8988T (cell line): ENCODE measurements at places on chromosomes 6 and 20.
A peak's percentile ranks its signal among the peaks of the same experiment; 100 is the strongest.

GRCh38 chr6:169388395-169389166 lies 134.9 kb upstream of the THBS2 start:
- no peak for DNase-seq

- no peak for DNase-seq
Observed at GRCh38 chr6:90547079-90547478, 39.8 kb downstream of the MAP3K7 start.

DNA sequence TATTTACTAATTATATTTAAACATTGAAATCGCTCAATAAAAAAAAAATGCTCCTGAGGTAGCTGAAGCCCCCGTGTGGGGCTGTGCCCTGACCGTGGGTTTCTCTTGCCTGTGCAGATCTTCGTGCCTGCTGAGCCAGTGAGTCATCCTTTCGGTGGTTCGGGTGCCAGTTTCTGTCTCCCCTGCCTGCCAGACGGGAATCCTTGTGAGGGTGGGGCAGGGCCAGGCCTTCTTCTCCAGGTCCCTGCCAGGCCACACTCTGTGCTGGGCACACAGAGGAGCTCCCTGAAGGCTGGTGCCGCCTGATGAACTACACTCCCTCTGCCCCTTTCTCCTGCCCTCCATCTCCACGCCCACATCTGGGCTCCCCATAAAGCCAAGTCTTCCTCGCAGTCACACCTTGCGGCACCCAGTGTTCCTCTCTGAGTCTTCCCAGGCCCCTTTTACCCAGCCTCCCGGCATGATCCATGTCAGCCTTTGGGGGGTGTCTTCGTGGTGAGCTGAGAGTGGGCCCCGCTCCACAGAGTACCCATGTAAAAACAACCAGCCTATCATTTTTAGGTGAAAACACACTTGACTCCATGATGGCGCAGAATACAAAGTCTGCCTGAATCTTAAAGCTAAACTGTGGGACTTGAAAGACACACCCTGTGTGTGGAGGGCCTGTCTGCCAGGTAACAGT lies 19.3 kb downstream of the FGD2 start:
- no peak for DNase-seq

GRCh38 chr6:70124882-70125545 lies 177.9 kb downstream of the COL9A1 start:
- DNase-seq: no peak

DNA sequence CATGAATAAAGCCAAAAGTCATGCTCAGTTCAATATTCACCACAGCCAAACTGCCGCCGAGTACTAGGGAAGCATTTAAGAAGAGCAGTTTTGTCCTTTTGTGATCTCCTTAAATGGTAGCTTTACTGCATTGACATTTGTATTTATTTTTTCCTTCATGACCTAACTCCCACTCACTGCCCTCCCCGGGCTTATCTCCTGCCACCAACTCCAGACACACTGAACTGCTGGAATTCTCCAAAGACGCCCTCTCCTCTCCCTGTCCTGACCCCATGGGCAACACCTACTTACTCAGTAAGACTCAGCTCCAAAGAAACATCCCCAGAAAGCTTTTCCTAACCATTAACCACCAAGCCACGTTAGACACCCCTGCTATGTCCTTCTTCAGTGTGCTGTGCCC lies 48.5 kb upstream of the CNKSR3 start:
- no peak for DNase-seq

GRCh38 chr20:24458436-24458835 lies 11.0 kb upstream of the SYNDIG1 start:
- no peak for DNase-seq

DNA sequence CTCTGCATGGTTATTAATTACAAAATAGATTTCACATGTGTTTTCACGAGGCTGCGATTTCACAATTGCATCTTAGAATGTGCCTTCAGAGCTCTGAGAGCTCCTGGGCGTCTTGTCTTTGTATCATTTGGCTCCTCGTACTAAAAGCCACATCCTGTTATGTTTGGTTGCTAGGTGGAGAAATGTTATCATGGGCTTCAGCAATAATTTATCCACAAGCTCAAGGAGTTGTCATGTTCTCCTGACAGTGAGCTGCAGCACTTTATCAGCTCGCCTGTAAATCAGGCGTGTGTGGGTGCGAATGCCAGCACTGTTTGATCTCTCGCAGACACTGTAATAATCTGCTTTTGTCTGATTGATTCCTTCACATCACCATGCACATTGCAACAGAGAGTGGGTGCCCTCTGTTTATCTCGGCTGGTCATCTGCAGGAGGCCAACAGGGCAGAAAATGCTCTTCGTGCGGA lies 218.6 kb upstream of the ZFP64 start:
- DNase-seq: no peak

- DNase-seq: no peak
Observed at GRCh38 chr6:66731310-66731709, 1024.3 kb upstream of the EYS start.

DNA sequence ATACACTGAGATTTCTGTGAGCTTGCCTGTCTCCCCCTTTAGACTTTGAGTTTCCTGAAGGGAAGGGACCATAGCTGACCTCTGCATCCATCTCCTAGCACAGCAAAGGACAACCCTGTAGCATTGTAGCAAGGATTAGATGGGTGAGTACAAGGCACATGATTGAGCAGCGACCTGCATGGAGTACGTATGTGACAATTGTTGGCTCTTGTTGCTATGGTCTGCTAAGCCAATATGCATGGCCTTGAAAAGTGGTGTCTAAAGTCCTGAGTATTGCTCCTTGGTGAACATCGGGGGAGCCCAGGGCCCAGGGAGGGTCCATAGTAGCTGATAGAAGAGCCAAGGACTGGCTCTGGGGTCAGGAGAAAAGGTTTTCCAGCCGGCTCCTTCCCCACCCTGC lies 365.0 kb upstream of the CHD6 start:
- DNase-seq: no peak

DNA sequence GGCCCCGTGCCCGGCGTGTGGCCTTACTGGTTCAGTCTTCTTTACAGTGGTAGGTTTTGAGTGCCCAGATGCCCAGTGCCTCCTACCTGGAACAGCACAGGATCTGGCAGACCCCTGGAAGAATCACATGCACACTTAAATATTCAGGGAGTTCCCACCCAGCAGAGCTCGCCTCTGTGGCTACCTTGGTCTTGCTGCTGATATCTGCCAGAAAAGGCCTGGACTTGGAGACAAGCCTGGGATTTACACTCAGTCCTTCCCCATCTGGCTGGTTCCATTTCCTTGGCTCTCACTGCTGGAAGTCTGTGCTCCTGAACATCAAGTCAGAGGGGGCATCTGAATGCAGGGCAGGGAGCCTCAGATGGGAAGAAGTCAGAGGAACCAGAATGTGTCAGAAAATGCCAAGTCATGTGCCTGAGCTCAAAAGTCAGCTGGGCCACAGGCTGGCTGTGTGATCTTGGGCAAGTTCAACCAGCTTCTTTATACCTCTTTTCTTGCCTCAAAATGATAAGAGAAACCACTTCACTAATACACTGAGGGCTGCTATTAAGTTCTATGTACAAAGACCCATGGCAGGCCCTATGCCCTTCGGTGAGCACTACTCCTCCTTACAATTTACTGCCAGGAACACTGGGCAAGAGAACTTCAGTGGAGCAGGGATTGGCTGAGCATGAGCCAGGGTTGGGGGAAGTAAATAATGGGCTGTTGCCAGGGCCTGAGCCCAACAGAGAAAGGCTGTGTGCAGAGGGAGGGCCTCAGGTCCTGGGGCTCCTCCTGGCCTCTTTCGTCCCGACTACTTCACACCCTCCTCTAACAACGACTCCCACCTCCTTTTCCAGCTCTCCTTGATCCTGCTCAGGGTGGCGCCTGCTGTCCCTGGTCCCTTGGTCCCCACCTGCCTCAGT lies 158.1 kb upstream of the PROKR2 start:
- no peak for DNase-seq

- DNase-seq: no peak
Observed at GRCh38 chr6:42137194-42137753, 5.1 kb downstream of the C6orf132 start.

GRCh38 chr6:14934013-14934412 lies 311.9 kb upstream of the JARID2 start:
- no peak for DNase-seq

DNA sequence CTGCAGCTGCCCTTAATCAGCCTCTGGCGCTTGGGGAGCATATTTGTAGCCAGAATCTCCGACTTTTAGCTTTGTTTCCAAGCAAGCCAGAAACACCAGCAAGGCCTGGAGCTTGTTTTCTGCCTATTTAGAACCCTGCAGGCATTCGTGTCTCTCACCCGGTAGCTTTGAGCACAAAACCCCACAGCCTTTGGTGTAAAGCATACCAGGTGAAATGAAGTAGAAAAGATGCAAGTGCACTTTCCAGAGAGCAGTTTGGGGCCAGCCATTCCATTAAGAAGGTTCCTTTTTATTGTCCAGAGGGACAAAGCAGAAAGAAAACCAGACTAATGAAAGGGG lies 736 bp downstream of the FAM217B start:
- no peak for DNase-seq

- DNase-seq: no peak
Observed at GRCh38 chr6:151475653-151476523, 17.9 kb upstream of the CCDC170 start.

DNA sequence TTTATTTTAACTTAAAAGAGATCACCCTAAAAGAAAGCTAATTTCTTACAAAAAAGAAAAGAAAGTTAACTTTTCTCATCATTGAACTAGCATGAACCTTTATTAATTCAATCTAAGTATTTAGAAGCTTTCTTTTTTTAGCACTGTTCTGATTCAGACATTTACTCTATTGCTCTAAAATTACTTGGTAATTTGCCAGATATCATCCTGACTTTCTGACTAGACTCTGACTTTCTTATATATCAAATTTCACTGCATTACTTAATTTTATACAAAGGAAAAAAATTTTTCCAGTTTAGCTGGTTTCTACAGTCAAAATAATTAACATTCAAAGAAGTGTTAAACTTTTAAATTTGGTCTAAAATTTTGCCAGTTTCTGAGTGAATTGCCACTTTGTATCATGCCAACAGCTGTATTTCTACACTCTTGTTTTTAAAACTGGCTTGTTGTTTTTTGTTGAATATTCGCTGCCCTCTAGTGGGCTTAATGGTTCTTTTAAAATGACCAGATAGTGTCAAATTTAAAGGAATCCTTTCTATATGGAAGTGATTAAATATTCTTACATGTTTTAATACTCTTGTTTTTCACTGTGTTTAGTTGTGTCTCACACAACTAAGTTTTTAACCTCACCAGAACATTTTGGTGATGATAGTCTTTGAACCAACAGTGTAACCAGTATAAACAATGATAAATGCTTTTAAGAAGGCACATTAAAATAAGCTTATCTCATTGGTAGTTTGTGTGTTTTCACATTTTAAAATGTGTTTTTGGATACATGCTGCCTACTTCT lies 102.0 kb downstream of the POPDC3 start:
- no peak for DNase-seq

DNA sequence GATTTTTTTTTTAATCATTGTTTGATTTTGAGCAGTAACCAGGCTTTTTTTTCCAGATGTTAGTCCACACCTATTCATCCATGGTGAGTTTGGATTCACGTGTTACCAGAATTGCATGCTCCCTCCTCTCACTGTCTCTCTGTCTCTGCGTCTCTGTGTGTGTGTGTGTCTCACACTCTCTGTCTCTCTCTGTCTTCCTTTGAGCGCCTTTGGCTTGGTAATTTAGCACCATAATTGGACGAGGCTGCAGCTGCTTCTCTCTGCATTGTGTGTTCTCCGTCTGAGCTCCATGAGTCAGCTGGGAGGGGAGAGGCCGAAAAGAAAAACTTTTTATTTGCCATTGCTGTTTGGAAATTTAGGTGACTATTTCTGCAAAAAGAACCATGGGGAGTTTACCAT lies 3.4 kb downstream of the TFAP2B start:
- DNase-seq: no peak

DNA sequence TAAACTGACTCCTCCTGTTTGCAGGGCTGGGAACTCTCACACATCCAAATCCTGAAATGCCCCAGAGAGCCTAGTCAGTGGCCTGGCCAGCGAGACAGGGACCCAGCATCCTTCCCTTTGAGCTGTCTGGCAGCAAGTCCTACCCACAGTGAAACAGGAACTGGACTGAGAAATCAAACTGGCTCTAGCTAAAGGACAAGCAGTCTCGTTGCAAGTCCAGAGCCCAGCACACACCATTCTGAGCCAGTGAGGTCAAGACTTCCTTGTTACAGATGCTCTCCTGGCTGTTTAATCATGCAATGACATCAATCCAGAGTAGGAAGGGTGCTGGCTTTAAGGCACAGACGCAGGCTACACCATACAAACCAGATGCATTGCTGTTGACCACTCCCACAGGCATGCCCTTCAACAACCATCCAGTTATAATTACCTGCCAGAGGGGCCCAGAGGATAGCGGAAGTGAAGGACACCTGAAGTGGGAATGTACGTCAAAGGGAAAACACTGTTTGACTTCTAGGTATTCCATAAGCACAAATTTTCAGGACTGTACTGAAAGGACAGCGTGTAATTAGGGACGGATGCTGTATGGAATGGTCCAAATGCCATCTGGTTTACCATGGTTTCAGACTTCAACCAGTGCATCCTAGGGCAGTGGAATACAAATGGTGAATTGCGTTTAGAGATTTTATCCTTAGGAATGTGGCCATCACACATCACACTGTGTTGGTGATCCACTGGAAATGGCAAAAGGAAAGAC lies 114.4 kb downstream of the SLC23A2 start:
- no peak for DNase-seq

- no peak for DNase-seq
Observed at GRCh38 chr6:14540810-14541540, 423.4 kb downstream of the CD83 start.

GRCh38 chr20:8375898-8376297 lies 243.8 kb downstream of the PLCB1 start:
- DNase-seq: no peak

DNA sequence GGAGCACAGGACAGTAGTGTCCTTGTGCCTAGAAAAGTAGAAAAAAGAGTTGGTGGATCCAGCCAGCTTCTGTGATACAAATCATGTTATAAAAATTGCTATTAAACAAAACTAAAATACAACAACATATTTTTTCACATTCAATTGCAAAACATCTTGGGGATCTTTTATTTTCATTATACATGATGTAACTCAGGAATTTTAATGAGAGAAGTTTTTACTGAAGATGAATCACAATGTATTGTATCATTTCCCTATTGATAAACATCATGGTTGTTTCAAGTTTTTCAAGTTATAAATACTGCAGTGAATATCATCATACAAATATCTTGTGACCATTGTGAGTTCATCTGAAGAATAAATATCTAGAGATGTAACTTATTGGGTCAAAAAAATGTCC lies 608.0 kb downstream of the PHF3 start:
- DNase-seq: no peak

GRCh38 chr20:31674895-31675827 lies 37.4 kb downstream of the COX4I2 start:
- DNase-seq: peak; percentile 55

- no peak for DNase-seq
Observed at GRCh38 chr6:10962673-10963072, 75.8 kb downstream of the SYCP2L start.
